ENCODE measurements at places on chromosomes 7 and 10.

GRCh38 chr7:33764752-33765451 lies 140.4 kb upstream of the BMPER start:
- DNase-seq, result no peak

DNA sequence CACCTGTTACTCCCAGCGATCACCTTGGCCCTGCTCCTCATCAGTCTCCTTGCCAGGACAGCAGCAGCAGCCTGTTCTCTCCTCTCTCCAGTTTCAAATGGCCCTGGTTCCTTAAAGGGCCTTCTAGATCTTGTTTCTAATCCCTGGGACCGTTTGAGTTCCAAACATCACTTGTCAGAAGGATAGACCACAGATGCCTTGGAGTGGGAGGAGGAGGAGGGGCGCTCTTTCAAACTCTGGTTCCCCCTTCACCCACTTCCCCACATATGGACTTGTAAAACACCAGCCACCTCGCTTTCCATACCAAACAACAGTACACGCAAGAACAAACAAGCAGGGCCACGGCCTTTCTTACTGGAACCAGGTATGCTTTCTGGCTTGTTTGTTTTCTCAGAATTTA lies 104.8 kb downstream of the PLXNA4 start:
- DNase-seq, result no peak

DNA sequence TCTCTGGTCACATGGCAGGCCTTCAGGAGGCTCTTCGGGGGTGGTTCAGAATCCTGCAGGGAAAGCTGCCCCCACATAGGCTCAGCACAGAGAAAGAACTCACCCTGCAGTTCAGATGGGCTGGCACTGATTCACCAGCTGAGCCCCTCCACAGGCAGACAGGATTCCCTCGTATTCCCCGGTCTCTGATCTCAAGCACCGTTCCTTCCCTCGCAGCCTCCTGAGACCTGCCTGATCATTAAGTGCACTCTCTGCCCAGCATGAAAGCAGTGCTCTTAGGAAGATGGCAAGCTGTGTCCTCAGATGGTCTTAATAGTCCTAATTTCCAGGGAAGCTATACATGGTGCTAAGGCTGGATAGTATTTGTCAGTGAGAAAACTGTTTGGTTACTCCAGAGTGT lies 78.2 kb upstream of the NPS start:
- no peak for DNase-seq

- DNase-seq, result no peak
Observed at GRCh38 chr10:44292390-44293002, 92.4 kb downstream of the CXCL12 start.

GRCh38 chr7:156223935-156224832 lies 411.9 kb upstream of the SHH start:
- DNase-seq, result no peak

- no peak for DNase-seq
Observed at GRCh38 chr10:86342111-86342863, 24.3 kb downstream of the GRID1 start.

DNA sequence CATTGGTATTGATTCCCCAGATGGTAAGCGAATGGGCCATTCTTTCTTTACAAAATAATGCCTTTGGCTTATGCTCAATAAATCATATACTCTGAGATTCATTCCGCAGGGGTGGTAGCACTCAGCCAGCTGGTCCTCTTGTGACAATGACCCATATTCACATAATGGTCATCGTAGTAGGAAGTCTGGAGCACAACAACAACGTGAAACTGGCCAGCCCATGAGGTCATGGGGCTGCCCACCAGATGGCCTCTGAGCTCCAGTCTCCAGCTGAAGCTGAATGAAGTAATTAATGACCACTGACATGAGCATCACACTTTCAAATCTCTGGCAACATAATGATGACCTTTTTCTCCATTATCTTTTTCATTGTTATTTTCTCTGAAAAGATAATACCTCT lies 42.3 kb upstream of the SORCS1 start:
- DNase-seq, result no peak

- no peak for DNase-seq
Observed at GRCh38 chr7:143299346-143299745, 11.2 kb downstream of the CASP2 start.

- no peak for DNase-seq
Observed at GRCh38 chr7:135428879-135429278, 81.0 kb downstream of the CNOT4 start.

DNA sequence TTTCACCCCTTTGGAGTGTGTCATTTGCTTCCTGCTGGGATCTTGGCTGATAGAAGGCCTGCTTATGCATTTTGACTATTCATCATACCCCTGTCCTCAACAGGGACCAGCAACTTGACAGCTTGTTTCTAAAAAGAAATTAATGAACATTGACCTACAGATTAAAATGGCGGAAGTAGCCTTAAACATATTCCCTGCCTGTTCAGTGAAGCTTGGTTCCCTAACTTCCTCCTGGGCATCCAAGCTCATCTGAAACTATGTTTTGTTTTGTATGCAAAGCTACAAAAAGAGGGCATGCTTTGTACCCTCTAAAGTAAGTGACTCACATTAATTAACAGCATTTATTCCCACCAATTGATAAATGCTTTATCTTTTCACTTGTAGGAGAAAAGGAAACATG lies 26.8 kb upstream of the CDK14 start:
- DNase-seq, result no peak

GRCh38 chr10:58697691-58698090 lies 185.0 kb downstream of the BICC1 start:
- no peak for DNase-seq

GRCh38 chr7:17301471-17302456 lies 3.3 kb downstream of the AHR start:
- DNase-seq, result no peak

- no peak for DNase-seq
Observed at GRCh38 chr10:24414597-24414996, 205.7 kb downstream of the KIAA1217 start.

- DNase-seq, result no peak
Observed at GRCh38 chr10:19592276-19592675, 224.0 kb upstream of the PLXDC2 start.

- DNase-seq, result no peak
Observed at GRCh38 chr10:18210711-18211110, 70.5 kb downstream of the CACNB2 start.
